ENCODE measurements at places on chromosomes 7 and 10. TPM values are rescaled to one million over a fixed set of nuclear protein-coding genes. Genes with fewer than 3 reads are reported as not detected.
A peak's percentile ranks its signal among the peaks of the same experiment; 100 is the strongest.

Gene OPALIN
- not detected for total RNA-seq

Gene C10orf67
- not detected for total RNA-seq

Gene SPDYE5
- not detected for total RNA-seq

Gene CH25H
- total RNA-seq = not detected

Gene BAG3
- total RNA-seq = 8.5 TPM

Gene PIP
- not detected for total RNA-seq

Gene CYREN
- 72.8 TPM for total RNA-seq

DNA sequence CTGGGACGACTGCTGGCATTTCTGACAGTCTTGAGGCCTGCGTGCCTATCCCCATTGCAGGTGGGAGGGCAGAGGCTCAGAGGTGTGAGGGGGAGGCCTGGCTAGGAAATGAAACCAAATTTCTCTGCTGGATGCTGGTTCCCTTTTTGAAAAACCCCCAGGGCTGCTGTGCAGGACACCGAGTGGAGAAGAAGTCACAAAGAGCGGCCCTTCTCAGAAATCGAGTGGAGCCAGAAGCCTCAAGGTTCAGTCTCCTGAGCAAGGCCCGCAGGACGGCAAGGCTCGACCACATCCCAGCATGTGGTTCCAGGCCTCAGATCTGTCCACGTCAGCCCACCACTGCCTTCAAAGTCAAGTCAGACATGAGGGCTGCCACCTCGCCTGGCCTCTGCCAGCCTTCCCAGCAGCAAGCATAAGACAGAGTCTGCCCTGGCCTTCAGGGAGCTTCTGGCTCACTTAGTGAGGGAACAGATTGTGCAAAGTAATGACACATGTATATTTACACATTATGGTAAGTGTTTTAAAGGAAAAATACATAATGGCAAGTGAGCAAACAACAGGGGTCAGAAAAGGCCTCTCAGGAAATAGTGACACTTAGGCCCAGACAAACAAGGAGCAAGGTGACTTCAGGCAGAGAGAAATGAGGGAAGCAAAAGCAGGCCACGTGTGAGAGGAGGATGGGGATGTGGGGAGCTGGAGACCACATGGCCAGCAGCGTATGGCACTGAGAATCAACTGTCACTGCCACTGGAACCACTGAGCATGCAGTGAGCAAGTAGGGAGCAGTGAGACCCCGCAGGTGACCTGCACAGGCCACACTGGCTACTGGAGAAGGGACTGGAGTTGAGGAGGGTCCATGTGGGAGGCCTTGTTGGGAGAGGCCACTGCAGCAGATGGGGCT lies 86.7 kb downstream of the ARHGAP22 start:
- no peak for DNase-seq

GRCh38 chr7:55969391-55969790 lies 5.0 kb downstream of the NIPSNAP2 start:
- DNase-seq = no peak

DNA sequence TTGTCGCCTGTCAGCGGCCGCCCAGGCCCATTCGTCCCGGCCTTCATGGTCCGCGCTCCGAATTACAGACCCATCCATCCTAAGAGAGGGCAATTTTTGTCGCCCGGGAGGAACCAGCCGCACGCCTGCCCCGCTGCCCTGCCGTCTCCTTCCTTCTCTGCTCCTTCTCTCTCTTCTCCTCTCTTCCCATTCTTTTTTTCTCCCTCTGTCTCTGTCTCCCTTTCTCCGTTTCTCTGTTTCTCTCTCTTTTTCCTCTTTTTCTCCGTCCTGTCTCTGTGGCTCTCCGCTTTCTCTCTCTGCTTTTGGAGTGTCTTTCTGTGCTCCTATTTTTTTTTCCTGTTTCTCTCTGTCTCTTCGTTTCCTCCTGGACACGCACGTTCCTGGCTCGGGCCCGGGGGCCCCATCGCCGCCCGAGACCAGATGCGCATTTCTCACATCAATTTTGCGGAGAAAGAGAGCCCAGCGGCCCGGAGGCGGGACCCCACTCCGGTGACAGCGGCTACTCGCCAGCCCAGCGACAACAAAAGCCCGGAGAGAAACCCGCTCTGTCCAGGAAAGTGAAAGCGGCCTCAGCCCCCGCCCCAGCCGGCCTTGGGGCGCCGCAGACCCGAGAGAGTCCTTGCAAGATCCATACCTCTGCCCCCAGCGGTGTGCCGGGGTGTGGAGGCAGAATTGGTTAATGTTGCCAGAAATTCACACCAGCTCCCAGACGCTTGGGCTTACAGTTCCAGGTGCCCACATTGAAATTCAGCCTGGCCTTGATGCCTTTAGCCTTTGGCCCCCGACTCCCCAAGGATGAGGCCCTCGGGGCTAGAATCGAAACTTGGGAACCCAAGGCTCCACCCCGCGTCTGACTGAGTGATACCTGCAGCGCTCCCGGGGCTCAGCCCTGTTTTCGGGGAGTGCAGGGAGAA lies 4.1 kb downstream of the LBX1 start:
- DNase-seq = no peak

DNA sequence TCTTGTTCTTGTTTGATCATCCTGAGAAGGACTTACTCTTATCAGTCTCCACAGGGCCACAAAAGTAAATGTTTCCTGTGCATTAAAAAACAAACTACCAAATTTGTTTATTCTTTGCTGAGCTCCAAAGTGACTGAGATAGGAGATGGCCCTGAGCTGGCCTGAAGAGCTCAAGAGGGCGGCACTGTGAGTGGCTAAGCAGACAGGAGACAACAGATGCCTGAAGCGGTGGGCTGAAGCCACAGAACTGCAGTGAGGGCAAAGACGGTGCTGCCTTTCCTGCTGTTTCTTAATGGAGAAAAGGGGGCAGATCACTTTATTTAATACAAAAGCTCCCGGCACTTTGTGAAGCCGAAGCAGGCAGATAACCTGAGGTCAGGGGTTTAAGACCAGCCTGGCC lies 379.6 kb downstream of the ARL4A start:
- DNase-seq = no peak

DNA sequence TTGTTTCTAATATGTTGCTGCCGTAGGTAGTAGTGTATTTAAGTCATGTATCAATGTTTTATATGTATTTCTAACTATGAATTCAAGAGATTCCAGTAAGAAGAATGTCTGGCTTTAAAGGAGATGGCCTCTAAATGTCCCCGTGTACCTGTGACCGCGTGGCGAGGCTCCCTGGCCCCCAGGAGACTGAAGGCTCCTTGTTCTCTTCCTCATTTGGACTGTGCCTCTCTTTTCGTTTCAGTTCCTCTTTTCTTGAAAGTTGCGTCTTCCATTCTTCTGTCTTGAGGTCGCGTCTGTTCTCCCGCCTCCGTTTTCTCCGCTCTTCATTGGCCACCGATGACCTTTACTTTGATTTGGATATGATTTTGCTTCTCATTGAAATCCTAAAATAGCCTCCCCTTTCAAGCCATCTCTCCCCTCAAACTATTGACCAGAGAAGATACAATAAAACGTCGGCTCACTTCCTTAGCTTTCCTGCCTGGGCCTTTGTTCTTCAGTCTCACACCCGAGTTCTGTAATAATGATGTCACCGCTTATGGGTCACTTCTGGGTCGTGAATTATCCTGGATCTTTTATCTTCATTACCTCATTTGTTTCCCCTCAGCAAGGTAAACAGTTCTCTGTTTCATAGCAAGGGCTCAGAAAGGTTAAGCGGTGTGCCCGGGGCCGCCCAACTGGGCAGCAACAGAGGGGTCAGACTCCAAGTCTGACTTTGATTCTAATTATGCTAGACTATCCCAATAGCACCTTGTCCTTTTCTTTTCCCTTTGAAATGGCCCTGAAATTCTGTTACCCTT lies 28.7 kb downstream of the WIPI2 start:
- no peak for DNase-seq

GRCh38 chr7:28517206-28517605 lies 104.9 kb downstream of the CREB5 start:
- DNase-seq = no peak

DNA sequence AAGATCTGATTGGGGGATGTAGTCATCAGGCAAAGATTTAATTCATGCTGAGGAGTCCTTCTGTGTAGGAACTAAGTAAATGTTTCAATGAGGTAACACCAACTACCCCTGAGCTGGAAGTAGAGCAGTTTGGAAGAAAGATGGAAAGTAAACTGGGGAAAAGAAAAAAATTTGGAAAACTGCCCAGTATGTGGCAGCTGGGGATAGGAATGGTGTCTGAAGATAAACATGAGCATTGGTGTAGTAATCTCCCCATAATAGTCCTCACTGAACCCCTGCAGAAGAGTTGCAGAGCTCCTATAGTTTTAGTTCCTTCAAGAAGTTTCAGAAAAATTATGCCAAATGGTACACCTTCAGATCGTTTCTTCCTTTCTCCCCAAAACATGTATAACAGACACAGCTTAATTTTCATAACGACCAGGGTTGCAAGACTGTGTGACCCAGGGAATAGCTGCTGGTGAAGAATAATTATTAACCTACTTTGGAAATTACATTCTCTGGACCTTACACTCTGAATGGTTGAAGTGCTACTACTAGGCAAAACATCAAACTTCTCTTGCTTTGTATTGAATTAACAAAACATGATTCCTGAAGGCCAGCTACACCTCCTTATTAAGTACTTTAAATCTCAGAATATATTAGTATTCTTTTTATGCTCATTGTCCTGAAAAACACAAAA lies 446.4 kb upstream of the NRG3 start:
- no peak for DNase-seq

- no peak for DNase-seq
Measured at GRCh38 chr10:1417574-1417973, 319.8 kb downstream of the ADARB2 start.

GRCh38 chr10:125370578-125370977 lies 210.2 kb upstream of the CTBP2 start:
- DNase-seq = peak; percentile 3

- peak; percentile 27 for DNase-seq
Measured at GRCh38 chr10:5927306-5927705, 37.3 kb downstream of the FBH1 start.

DNA sequence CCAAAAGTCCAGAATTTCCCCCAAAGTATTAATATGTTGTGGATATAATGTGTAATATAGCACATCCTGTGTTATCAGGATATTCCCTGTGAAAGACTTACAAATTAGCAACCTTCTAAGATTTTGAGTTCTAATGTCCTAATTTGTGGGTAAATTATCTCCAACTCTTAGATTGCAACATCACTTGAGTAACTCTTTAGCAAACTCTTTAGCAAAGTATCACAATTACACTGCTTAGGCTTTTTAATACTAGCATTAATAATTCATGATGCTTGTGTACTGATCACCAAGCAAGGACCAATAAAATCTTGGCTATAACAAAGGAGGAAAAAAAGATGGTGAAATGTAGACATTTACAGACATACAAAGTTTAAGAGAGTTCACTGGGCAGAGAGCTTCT lies 27.7 kb downstream of the HIP1 start:
- DNase-seq = no peak

DNA sequence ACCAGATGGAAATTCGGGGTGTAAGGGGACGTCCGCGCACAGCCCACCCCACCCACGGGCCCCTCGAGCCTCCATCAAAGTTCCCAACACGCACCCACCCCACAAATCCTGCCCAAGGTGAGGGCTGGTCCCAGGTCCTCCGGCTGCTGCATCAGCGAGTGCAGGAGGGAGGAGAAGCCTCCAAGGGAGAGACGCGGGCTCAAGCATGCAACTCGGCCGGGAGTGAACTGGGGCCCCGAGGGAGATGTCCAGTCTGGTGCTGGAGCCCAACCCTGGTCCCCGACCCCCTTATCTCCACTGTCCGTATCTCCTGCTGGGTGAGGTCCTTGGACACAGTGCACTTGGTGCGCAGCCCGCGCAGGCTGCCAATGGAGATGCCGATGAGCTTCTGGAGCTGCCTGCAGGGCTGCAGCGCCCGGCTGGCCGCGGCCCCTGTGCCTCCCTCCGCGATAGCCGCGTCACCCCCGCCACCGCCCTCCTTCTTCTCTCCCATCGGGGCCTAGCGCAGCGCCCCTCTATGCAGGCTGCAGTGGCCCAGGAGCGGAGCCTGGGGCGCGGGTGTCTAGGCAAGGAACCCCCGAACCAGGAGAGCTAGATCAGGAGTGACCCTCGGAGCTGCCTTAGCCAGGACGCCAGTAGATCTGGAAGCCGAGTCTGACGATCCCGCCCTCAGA lies 489.2 kb downstream of the ZNF33B start:
- no peak for DNase-seq

GRCh38 chr7:136303162-136303561 lies 326.0 kb upstream of the MTPN start:
- DNase-seq = no peak

DNA sequence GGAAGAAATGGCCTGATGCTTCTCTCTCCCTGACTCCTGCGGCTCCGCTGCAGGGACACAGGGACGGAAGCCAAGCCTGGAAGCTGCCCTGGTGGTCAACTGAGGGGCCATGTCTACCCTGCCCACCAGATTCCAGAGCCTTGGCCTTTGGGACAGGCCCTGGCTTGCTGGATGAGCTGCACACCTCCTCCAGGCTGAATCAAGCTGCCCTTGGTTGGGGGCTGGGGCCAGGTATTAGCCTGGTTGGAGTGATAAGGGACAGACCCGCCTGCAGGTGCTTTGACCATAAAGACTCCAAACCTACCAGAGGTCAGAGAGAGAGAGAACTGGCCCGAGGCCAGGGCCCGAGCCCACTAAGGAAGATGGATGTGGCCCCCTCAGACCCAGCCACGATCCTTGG lies 30.1 kb downstream of the CRHR2 start:
- DNase-seq = no peak

DNA sequence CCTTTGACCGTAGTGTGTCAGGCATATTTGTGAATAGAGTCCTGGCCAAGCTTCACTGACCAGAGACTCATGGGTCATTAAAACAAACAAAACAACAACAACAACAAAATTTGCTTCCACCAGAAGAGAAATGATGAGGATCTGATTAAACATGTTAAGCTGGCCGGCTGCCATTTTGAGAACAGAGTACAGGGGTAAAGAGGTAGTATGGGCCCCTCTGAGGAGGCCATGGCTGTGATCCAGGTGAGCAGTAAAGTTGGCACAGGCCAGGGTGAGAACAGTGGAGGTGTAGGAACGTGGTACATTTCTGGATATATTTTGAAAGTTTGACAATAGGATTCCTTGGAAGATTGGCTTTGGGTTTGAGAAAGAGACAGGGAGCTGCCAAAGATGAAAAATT lies 252.5 kb downstream of the TWIST1 start:
- DNase-seq = no peak

All from G401 (cell line).